CMK (cell line): ENCODE measurements at places on chromosomes 7 and 10.

DNA sequence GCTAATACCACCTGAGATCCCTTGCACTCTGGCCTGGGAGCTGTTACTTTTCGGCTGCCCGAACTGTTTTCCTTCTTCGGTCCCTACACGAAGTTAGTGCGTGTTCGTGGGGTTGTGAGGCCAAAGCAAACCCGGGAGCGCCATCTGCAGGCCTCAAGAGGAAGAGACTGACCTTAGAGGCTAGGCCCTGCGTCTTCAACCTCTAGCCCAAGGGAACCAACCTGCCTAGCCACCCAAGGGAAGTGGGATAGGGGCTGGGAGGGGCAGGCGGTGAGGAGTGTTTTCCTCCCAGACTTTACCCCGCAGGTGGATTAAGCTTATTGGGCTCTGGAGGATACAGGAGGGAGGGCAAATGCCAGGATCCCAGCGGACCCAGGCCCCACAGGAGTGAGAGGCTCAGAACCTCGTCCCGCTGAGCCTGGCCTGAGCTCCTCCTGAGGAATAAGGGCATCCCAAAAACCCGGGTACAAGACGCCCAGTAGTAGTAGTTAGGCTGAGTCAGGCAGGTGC lies 1.7 kb upstream of the PAX2 start:
- DNase-seq: peak; percentile 68

GRCh38 chr7:38307640-38308039 lies 34.2 kb upstream of the TARP start:
- DNase-seq: no peak

GRCh38 chr7:27185854-27186667 lies 1.0 kb upstream of the HOXA11 start:
- DNase-seq: no peak

GRCh38 chr10:111474786-111475185 lies 398.0 kb downstream of the ADRA2A start:
- no peak for DNase-seq

DNA sequence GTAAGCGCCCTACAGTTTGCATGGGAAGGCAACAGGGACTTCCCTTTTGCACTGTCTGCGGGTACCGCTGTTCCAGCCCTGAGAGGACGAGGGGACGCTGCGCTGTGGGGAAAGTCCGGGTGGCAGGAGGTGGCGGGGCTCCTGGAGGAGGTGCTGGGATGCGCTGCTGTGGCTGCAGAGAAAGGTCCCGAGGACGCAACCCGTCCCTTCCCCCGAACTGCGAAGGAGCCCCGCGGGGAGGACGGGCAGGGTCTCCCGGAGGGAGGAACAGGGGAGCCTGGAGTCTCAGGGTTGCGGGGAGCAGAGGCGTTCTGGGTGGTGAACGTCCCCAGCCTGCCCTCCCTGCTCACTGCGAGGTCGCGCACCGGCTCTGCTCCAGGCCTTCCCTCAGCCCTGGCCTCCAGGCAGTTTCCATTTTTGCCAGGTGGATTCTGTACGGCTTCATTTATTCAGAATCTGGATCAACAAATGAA lies 91.6 kb downstream of the CXCL12 start:
- no peak for DNase-seq
